Activated CD4-positive, alpha-beta T cell treated with anti-CD3 and anti-CD28 coated beads, Interleukin-2, amount 10 ng/mL, durations not matched to agents 7 days and 5 days (primary cell): ENCODE measurements at places on chromosomes 7 and 10. TPM values are rescaled to one million over a fixed set of nuclear protein-coding genes. Genes with fewer than 3 reads are reported as not detected.

GRCh38 chr7:75888464-75889222 lies 9.8 kb downstream of the RHBDD2 start:
- DNase-seq: no peak

- DNase-seq: no peak
Observed at GRCh38 chr7:24601600-24601999, 28.3 kb downstream of the PALS2 start.

DNA sequence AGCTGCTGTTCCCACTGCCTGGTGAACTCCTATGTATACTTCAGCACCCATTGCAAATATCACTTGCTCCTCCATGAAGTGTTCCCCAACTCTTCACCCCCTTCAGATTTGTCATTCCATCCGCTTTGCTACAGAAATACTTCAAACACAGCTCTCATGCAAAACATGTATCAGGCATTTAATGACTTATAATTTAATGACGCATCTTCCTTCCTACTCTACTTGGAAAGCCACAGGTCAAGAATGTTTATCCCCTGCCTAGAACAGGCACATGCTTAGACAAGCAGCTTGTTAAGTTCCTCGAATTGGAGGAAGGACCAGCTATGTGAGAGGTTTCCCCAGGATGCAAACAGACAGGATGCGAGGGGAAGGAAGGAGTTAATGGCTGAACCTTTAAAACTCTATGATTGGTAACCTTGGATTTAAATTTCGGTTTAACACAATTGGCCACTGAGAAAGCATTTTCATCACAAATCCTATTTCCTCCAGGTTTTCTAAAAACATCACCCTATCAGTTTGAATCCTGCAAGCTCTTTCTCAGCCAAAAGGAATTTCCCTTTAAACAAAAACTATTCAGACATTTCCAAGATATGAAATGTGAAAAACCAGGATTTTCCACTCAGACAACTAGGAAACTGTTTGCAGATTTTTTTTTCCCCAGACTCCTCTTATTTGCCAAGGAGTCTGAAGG lies 11.5 kb downstream of the CREB3L2 start:
- DNase-seq: no peak

DNA sequence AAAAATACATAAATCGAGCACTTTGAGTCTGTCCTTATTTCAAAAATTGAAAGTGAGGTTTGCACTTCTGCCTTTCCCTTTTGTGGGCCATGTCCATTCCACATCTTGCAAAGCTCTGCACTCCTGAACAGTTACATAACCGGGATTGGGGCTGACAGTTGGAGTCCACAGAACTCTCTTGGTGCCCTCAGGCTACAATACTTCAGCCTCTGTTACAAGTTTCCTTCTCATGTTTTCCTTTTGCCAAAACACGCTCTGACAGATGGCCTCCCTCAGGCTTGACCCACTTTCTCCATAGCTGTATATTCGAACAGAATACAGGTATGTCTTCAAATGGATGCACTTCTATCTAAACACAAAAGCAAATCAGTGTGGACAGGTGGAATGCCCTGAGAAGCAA lies 335.9 kb downstream of the WDR37 start:
- no peak for DNase-seq

DNA sequence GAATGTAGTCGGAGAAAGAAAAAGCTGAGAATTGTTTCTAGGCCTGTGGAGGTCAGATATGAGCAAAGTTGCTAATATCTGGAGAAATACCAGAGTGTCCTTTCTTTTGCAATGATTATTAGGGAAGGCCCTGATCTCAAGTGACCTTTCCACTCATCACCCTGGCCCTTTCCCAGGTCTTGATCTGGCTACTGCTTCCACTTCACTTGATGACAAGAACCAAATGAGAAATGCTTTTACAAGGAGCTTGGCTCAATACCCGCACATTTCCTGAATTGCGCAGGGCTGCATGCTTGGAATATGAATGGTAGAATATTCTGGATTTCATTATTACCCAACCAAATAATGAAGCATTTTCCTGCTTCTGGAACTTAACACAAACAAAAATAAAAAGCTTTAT lies 104.6 kb downstream of the ITGB8 start:
- no peak for DNase-seq

The PTPRN2 gene
- 2.7 TPM for total RNA-seq

The SLC16A9 gene
- 0.12 TPM for total RNA-seq

GRCh38 chr7:74575083-74575784 lies 82.3 kb upstream of the GTF2I start:
- no peak for DNase-seq

The SPDYE11 gene
- total RNA-seq: not detected

DNA sequence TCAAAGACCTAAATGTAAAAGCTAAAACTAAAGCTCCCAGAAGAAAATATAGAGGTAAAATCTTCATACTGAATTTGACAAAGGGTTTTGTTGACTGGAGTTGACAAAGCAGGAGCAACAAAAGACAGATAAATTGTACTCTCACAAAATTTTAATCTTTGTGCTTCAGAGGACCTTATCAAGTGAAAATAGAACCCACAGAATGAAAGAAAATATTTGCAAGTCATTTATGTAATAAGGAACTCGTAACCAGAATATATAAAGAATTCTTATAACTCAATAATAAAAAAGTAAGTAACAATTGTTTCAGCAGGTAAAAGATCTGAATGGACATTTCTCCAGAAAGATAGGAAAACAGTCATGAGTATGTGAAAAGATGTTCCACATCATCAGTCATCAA lies 62.0 kb upstream of the SRRM3 start:
- no peak for DNase-seq

DNA sequence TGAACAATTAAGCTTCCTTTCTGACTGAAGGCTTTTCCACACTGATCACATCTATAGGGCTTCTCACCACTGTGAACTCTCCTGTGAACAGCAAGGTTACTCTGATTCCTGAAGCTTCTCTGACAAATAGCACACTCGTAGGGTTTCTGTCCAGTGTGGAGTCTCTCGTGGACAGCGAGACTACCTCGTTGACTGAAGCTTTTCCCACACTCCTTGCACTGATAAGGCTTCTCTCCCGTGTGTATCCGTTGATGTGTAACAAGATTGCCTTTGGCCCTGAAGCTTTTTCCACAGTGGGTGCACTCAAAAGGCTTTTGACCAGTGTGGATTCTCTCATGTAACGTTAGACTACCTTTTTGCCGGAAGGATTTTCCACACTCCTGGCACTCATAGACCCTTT lies 4.4 kb downstream of the ZNF32 start:
- DNase-seq: no peak
